ENCODE measurements at places on chromosomes 6 and 20.

- no peak for DNase-seq
Measured at GRCh38 chr20:63567386-63568169, 6.5 kb downstream of the HELZ2 start.

DNA sequence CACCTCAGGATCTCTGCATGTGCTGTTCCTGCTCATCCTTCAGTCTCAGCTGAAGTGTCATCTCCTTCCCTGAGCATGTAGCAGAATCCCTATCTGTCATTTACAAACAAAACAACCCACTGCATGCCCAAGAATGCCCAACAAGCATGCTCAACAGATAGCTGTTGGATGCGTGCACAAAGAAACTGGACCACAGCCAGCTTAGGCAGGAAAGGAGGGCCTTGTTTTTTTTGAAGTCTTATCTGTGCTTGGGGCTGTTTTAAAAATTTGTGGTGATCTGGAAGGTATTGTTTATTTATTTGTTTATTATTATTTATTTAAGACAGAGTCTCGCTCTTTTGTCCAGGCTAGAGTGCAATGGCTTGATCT is 18.5 kb upstream of the SLC16A10 start:
- DNase-seq, result no peak

GRCh38 chr6:164086076-164086887 is 671.8 kb downstream of the QKI start:
- DNase-seq, result no peak

- DNase-seq, result no peak
Measured at GRCh38 chr6:85544776-85545175, 48.9 kb downstream of the SNX14 start.

DNA sequence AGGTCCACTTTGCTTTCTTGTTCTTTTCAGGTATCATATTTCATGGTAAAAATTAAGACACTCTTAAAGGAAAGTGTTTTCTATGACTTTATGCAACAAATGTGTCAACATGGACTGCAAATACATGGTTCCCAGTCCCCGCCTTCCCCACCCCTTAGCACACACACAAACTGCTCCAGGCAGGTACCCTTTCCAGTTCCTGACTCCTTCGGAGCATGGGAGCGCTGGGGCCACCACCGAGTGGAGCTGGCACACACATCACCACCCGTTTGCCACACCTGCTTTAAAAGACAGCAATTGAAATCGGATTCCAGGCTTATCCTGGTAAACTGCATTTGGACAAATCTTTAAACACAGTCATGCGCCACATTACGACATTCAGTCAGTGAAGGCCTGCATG is 22.2 kb downstream of the RNASET2 start:
- DNase-seq, result no peak

DNA sequence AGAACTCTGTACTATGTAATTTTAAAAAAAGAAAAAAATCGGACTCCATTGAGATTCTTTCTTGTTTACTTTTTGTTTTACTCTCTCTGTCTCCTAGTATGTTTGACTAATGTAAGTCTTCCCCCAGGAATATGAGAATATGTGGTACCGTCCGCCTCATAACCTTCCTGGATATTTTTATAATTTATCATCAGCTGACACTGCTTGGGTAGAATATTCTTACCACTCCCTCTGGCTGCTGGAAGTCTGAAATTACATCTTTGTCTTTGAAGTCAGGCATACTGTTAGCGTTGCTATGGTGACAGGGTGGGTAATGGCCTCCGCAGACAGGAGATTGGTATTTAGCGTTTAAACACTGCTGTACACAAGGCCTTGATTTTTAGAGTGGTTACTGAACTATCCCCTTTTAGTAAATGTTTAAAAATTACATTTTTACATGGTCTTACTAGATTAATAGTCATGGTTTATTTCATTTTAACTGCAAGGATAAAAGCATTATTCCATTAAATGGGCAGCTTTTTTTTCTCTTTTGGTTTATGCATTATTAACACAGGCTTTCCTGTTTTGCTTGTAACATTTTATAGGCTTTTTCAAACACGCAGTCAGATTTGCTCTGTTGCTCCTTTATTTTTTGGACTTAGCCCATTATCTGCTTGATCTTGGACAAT is 176.4 kb downstream of the ARID1B start:
- peak; percentile 84 for DNase-seq

- no peak for DNase-seq
Measured at GRCh38 chr6:36848658-36849441, 9.6 kb upstream of the CPNE5 start.

DNA sequence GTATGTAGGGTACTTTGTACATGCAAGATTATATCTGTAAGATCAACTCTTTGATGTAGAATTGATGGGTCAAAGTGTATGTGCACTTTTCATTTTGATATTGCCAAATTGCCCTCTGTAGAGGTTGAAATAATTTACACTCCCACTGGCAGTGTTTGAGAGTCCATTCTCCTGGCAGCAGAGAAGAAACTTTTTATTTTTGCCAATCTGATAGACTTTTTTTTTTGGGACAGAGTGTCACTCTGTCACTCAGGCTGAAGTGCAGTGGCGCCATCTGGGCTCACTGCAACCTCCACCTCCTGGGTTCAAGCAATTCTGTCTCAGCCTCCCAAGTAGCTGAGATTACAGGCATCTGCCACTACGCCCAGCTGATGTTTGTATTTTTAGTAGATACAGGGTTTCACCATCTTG is 199.2 kb downstream of the ZFAND3 start:
- peak; percentile 5 for DNase-seq

DNA sequence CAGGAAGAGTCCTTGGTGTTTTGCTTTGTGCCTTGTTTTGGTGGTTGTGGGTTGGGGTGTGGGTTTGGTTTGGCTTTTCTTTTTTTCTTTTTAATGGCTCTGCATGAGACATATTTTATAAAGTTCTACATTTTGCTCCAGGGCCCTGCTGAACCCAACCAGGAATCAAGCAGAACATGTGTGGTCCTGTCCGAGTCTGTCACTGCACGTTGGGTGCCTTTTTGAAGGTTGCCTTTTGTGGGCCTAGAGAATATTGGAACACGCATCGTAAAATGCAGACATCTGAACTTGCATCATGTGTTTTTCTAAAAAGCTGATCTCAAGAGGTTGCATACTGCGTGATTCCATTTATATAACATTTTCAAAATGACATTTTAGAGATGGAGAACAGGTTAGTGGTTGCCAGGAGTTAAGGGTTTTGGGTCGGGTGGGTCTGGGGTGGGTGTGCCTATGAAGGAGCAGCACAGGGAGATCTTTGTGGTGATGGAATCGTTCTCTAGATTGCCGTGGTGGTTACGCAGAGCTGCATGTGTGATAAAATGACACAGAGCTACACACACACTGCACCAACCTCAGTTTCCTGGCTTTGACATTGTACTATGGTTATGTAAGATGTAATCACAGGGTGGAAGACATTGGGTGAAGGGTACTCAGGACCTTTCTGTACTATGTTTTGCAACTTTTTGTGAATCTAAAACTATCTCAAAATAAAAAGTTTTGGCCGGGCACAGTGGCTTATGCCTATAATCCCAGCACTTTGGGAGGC is 80.2 kb downstream of the EYA2 start:
- DNase-seq, result no peak

- no peak for DNase-seq
Measured at GRCh38 chr20:23156842-23157423, 70.8 kb upstream of the CD93 start.

DNA sequence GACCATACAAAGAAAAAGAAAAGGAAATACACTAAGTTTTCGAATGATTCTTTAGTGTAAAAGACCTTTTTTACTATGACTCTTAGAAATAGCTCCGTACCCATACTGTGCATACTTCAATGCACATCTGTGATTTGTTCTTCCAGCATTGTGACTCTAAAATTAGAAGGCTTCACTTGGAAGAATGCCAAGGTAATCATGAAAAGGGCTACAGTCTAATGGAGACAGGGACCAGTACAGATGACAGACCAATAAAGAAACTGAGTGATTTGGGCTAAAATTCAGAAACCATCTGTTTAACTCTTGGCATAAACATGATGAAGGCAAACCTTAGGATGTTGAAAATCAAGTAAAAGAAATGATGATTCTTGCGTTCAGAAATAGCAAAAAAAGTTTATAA is 46.3 kb downstream of the CYP39A1 start:
- DNase-seq, result no peak

GRCh38 chr6:12577124-12577850 is 139.3 kb upstream of the PHACTR1 start:
- no peak for DNase-seq

- no peak for DNase-seq
Measured at GRCh38 chr6:156701966-156702365, 75.2 kb upstream of the ARID1B start.

- no peak for DNase-seq
Measured at GRCh38 chr20:62628691-62629090, 13.6 kb upstream of the SLCO4A1 start.

GRCh38 chr6:16092990-16093389 is 35.9 kb upstream of the MYLIP start:
- DNase-seq, result no peak

DNA sequence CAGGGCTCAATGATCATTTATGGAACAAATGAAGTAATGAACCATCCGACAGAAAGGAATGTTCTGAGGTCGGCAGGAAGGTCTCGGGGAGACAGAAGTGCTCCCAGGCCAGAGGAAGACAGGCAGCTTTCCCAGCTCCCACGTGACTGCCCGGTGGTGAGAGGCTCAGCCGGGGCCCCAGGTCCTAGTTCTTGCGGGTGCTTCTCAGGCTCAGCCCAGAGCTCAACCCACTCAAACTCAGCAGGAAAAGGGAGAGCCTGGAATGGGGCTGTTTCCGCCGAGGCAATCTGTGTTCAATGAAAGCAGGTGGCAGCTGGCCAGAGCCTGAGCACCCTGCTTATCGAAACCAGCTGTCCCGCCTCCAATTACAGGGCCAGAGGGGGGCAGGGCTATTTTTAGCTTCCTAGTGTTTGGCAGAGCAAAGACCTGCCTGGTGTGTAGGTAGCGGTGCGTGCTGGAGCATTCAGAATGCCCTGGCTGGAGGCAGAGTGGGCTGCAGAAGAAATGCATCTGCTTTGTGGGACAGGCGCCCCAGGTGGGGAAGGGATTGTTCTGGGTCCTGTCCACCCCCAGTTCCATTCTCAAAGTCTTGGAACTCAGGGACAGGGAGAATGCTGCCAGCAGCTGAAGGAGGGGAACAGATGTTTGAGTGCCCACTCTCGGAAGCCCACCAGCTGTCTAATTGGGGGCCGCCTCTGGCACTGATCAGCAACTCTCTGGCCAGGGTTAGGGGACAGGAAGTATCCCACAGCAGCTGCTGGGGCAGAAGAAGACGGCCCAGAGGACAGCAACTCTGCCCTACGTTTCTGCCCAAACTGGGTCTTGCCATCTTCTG is 145.1 kb downstream of the PREX1 start:
- DNase-seq, result peak; percentile 96

DNA sequence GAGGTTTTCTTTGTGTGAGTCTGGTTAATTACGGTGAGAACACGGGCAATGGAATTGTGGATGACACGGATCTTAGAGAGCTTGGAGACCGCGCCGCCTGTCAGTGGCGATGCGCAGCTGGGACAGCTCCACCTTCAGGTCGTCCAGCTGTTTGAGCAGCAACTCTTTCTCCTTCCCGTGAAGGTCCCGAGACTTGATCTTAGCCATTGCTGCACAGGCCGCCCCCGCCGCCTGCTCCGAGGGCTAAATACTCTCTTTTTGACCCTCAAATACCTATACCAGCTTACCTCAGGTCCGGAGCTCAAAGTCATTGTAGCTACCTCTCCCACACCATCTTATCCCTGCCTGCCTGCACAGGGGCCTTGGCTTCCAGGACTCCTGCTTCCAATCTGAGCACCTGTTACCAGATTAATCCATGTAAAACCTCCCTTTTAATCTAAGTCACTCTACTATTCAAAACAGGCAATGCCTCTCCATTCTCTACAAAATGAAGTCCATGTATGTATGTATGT is 100.2 kb downstream of the PREP start:
- no peak for DNase-seq

GRCh38 chr6:170417881-170418280 is 111.3 kb downstream of the FAM120B start:
- no peak for DNase-seq
